ENCODE measurements at places on chromosomes 2 and 18. TPM values are rescaled to one million over a fixed set of nuclear protein-coding genes. Genes with fewer than 3 reads are reported as not detected.

DNA sequence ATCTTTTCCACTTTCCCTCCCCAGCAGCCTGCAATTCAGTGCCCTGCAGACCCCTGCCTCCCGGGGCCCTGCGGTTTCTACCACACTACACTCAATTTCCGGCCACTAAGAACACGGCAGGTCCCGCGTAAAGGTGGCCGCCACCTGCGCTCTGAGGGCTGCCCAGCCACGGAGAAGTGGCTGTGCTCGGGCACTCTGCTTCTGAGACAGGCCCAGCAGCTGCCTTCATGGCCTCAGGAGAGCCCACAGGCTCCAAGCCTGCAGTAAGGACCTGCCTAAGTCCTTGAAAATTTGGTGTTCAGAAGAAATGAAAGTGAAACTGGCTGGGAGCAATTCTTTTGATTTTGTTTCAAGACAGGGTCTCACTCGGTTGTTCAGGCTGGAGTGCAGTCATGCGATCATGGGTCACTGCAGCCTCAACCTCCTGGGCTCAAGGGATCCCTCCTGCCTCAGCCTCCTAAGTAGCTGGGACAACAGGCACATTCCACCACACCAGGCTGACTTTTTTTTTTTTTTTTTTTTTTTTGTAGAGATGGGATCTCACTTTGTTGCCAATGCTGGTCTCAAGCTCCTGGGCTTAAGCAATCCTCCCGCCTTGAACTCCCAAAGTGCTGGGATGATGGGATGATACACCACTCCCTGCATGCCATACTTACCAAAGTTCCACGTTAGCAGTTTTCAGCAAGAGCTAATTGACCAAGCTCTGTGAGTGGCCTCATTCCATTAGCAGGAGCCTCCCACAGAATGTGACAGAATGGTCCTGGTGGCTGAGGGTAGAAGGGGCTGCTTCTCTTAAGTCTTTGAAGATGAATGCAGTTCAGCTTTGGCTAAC, 14.6 kb upstream of the ALPP start:
- H3K4me3 ChIP-seq: peak overlapping the region; percentile 75
- H3K36me3 ChIP-seq: no peaks in the 10 kb centered on the region
- H3K27me3 ChIP-seq: no peaks in the 10 kb centered on the region
- peak overlapping the region; percentile 92 for H3K27ac ChIP-seq
- peak; percentile 68 for DNase-seq
- peaks cover 18% of the 10 kb centered on the region for H3K4me1 ChIP-seq

DNA sequence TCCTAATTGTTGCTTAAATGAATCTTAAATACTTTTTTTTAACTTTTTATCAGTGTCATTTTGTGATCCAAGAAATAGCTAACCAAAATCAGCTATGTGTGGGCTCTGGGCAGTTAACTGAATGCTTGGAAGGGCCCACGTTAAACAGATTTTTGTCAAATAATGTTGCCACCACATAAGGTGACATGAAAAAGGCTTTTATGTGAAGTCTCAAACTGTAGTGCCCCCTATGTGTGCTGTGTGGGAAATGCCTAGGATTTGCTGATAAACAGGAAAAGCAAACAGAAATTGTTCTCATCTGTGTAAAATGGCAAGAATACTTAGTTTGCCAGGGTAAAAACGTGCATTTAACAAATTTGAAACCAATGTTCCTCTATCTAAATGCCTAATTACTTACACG, 242.2 kb downstream of the ZNF516 start:
- H3K27ac ChIP-seq: no peak overlapping the region
- H3K4me1 ChIP-seq: no peaks in the 10 kb centered on the region
- no peak overlapping the region for H3K4me3 ChIP-seq
- H3K27me3 ChIP-seq: no peaks in the 10 kb centered on the region
- no peaks in the 10 kb centered on the region for H3K36me3 ChIP-seq
- no peak for DNase-seq

- H3K4me1 ChIP-seq: no peaks in the 10 kb centered on the region
- no peaks in the 10 kb centered on the region for H3K27me3 ChIP-seq
- H3K4me3 ChIP-seq: no peak overlapping the region
These were observed 13.4 kb downstream of the GPR35 start for GRCh38 chr2:240638512-240639160.

- peaks cover 8% of the 10 kb centered on the region for H3K4me1 ChIP-seq
- H3K4me3 ChIP-seq: no peak overlapping the region
- peaks cover 38% of the 10 kb centered on the region for H3K27me3 ChIP-seq
These were observed 1.4 kb upstream of the ZNF804A start for GRCh38 chr2:184596819-184597411.

DNA sequence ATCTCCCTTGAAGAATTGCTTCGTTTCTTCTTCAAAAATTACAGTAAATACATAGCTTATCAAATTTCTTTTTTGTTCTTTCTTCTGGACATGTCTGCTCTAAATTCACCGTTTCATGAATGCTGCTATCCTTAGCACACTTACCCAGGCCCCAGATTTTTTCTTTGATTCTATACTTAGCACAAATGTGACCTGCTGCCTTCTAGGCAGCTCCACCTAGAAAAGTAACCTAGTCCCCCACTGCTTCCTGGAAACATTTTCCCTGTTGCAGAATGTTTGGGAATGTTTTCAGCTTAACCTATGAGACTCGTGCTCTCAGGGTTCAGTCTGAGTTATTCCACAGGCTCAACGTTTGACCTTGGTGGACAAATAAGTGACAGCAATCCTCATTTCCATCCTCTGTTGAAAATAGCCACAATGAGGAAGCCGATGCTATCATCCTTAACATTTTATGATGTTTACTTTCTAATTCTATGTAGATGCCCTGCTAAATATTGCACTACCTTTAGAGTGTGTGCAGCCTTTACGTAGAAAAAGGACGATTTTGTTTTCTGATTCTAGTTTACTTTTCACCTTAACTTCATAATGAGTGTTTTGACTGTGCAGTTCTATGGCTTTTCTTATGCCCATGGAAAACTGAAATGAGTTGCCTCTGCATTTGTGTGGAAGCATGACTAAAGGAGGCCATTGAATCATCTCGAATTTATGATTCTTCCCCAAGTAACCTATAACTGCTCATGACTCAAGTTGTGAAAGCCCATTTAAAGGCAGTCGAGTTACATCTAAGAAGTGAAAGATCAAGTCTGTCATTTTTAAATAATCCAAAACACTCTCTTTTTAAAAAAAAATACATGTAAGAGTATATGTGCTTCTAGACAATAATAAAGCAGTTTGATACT, 47.7 kb downstream of the TMEM182 start:
- no peak overlapping the region for H3K27ac ChIP-seq
- H3K4me1 ChIP-seq: no peaks in the 10 kb centered on the region
- H3K36me3 ChIP-seq: no peaks in the 10 kb centered on the region
- no peaks in the 10 kb centered on the region for H3K27me3 ChIP-seq
- DNase-seq: no peak

DNA sequence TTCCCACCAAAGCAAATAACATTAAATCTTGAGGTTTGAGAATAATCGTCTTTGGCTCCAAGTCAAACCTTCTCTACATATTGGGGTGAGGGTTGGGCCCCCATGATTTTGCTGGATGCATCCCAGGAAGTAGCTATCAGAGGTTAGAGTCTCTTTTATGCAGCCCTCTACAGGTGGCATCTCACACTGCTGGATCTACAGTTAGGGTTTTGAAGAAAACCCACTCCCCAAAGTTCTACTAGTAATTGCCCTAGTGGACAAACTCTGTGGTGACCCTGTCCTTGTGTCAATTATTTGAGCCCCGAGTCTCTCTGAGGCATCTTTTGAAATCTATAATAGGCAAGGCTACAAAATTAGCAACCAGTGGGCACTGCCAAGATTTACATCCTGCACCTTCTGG, 15.0 kb upstream of the REG1A start:
- no peak overlapping the region for H3K4me3 ChIP-seq
- no peak for DNase-seq
- H3K36me3 ChIP-seq: no peaks in the 10 kb centered on the region
- H3K27ac ChIP-seq: no peak overlapping the region
- H3K4me1 ChIP-seq: no peaks in the 10 kb centered on the region

DNA sequence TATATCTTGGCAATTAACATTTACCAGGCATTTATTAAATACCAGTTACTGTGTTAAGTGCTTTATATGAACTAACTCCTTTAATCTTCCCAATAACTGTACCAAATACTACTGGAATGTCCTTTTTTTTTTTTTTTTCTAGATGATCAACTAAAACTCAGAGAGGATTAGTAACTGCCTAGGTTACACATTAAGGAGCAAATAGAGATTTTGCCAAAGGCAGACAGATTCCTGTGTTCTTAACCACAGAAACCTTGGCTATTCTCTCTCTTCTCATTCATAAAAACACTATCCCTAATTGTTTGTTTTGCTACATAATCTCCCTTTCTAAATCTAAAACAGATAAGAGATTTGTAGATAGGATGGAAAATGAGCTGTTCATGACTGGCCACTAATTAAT, 13.3 kb downstream of the DHX57 start:
- H3K4me1 ChIP-seq: peaks cover 16% of the 10 kb centered on the region
- peaks cover 54% of the 10 kb centered on the region for H3K36me3 ChIP-seq
- no peak for DNase-seq
- H3K27ac ChIP-seq: no peak overlapping the region
- no peaks in the 10 kb centered on the region for H3K27me3 ChIP-seq

- no peak overlapping the region for H3K4me3 ChIP-seq
- no peaks in the 10 kb centered on the region for H3K4me1 ChIP-seq
- H3K27ac ChIP-seq: no peak overlapping the region
- no peaks in the 10 kb centered on the region for H3K36me3 ChIP-seq
- H3K27me3 ChIP-seq: peaks cover 8% of the 10 kb centered on the region
These were observed 37.1 kb downstream of the SULT1C2 start for GRCh38 chr2:108325756-108326155.

DNA sequence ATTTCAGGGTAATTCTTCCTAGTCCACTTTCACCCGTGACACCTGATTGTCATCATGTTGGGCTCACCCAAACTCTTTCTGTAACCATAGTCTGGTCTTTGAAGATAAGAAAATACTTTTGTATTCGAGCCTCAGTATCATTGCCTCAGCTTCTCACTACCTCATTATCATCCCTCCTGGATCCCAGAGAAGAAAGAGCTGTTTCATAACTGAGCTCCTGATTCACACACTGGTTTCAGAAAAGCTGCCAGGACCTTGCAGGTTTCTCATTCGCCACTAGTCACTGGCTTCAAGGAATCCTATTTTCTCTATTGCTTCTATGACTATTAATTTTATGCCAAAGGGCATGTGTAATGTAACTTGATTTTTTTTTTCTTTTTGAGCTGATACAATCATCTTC, 2.9 kb upstream of the CRIM1 start:
- peaks cover 24% of the 10 kb centered on the region for H3K4me1 ChIP-seq
- H3K27ac ChIP-seq: no peak overlapping the region
- no peak overlapping the region for H3K4me3 ChIP-seq
- H3K27me3 ChIP-seq: peaks cover 51% of the 10 kb centered on the region
- no peaks in the 10 kb centered on the region for H3K36me3 ChIP-seq
- DNase-seq: no peak

GRCh38 chr2:132911726-132912724, 242.0 kb upstream of the LYPD1 start:
- H3K27me3 ChIP-seq: no peaks in the 10 kb centered on the region
- no peaks in the 10 kb centered on the region for H3K4me1 ChIP-seq
- no peak overlapping the region for H3K4me3 ChIP-seq

DNA sequence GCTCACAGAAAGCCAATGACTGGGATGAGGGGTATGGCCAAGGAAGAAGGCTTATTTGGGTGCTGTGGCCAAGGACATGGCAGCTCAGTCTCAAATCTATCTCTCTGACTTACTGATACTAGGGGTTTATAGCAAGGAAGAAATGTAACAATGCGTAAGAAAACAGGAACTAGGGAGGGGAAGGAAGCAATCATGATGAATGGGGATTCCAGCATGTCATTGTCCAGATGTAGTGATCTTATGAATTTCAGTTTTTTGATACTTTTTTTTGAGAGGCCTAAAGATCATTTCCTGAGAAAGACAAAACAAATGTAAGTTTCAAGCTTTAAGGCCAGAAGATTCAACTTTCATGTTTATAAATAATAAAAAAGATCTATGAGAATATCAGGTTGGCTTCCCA, 298.6 kb upstream of the FAM98A start:
- no peaks in the 10 kb centered on the region for H3K36me3 ChIP-seq
- H3K27ac ChIP-seq: no peak overlapping the region
- no peaks in the 10 kb centered on the region for H3K27me3 ChIP-seq
- no peaks in the 10 kb centered on the region for H3K4me1 ChIP-seq

DNA sequence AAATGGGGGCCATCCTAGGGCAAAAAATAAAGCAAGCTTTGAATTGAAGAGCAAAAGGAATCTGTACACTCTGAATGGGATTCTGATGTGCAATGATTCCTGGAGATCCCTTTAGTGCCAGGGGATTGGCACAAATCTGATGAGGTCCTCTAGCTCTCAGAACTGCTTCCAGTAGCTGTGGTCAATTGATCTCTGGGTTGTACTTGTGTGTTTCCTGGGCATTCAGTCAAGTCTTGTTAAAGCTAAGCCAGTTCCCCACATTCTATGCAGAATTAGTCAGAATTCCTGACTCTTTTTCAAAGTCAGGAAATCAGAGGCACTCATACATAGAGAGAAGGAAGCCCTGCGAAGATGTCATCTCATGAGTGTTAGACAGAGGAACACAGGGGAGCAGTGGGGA, 161.3 kb downstream of the DNER start:
- peaks cover 3% of the 10 kb centered on the region for H3K27me3 ChIP-seq
- no peak overlapping the region for H3K27ac ChIP-seq
- DNase-seq: no peak
- H3K36me3 ChIP-seq: no peaks in the 10 kb centered on the region

DNA sequence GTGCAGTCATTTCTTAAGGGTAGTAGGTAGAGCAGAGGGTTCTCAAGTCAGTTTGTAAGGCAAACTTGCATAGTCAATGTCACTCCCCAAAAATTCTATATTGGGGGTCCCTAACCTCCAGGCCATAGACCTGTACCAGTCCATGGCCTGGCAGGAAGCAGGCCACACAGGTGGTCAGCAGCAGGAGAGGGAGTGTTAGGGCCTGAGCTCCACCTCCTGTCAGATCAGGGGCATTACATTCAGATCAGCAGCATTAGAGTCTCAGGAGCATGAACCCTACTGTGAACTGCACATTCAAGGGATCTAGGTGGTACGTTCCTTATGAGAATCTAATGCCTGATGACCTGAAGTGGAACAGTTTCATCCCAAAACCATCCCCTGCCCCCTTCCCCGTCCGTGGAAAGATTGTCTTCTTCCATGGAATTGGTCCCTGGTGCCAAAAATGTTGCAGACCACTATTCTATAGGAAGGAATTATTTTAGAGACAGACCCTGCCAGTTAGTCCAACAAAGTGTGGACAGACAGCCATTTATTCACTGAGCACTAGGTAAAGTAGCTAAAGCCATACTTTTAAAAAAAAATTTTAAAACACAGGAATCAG, 6.7 kb downstream of the COA5 start:
- no peak for DNase-seq
- no peak overlapping the region for H3K27ac ChIP-seq
- peaks cover 26% of the 10 kb centered on the region for H3K36me3 ChIP-seq
- no peak overlapping the region for H3K4me3 ChIP-seq

- no peaks in the 10 kb centered on the region for H3K36me3 ChIP-seq
- peak; percentile 16 for DNase-seq
- H3K4me3 ChIP-seq: no peak overlapping the region
- no peak overlapping the region for H3K27ac ChIP-seq
- peaks cover 3% of the 10 kb centered on the region for H3K4me1 ChIP-seq
- peaks cover 27% of the 10 kb centered on the region for H3K27me3 ChIP-seq
These were observed 7.1 kb upstream of the CELF4 start for GRCh38 chr18:37572736-37573135.

Gene ANKRD30B
- not detected for total RNA-seq

Gene LIPG
- not detected for total RNA-seq

Gene GREB1L
- not detected for total RNA-seq
